Activated CD4-positive, alpha-beta T cell treated with anti-CD3 and anti-CD28 coated beads, Interleukin-2, amount 50 U/mL, for 16 hours (primary cell): ENCODE measurements at places on chromosomes 11 and 22.

GRCh38 chr11:109512680-109513079, 90.7 kb downstream of the C11orf87 start:
- DNase-seq = no peak

DNA sequence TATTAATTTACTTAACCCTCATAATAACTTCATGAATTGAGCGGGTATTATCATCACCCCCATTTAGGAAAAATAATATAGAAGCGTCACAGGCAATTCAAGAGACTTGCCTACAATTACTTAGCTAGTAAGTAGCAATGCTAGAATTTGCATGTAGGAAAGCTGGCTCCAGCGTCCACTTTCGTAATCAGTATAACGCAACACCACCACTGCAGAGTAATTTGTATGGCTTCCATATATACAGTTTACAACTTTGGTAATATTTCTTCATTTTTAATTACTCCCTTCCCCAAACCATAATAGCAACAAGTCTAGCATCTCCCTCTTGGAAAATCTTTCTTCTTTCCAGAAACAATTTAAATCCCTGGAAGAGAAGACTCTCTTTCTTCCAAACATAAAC, 89.9 kb upstream of the OR5AK2 start:
- DNase-seq = no peak

GRCh38 chr22:46436595-46437175, 100.7 kb downstream of the CELSR1 start:
- DNase-seq = no peak

- DNase-seq = no peak
Observed at GRCh38 chr22:45672564-45673481, 1.2 kb downstream of the ATXN10 start.
